HS-27A (cell line): ENCODE measurements at places on chromosomes 16 and 17.

GRCh38 chr17:52237151-52237550 is 78.6 kb upstream of the CA10 start:
- no peak for DNase-seq

DNA sequence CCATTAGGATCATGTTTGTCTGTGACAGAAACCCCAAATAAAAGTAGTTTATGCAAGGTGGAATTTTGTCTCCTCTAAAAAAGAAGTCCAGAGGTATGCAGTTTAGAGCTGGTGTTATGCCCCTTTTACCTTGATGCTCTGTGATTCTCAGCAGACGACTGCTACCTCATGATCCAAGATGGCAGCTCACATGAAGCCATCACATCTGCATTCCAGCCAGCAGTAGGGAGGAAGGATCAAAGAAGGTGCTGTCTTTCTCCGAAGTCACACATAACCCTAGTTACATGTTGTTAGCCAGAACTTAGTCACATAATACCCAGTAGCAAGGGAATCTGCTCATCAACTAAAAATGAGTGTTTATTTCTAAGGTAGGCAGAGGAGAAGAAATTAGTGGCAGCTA is 135.7 kb upstream of the HS3ST2 start:
- no peak for DNase-seq

GRCh38 chr17:65193716-65194293 is 56.6 kb downstream of the RGS9 start:
- no peak for DNase-seq

- DNase-seq, result no peak
These were observed 129.2 kb upstream of the TOM1L1 start for GRCh38 chr17:54771409-54771915.
